ENCODE measurements at places on chromosomes 1 and 21.

GRCh38 chr21:35360870-35361570, 311.9 kb upstream of the RUNX1 start:
- DNase-seq: no peak

DNA sequence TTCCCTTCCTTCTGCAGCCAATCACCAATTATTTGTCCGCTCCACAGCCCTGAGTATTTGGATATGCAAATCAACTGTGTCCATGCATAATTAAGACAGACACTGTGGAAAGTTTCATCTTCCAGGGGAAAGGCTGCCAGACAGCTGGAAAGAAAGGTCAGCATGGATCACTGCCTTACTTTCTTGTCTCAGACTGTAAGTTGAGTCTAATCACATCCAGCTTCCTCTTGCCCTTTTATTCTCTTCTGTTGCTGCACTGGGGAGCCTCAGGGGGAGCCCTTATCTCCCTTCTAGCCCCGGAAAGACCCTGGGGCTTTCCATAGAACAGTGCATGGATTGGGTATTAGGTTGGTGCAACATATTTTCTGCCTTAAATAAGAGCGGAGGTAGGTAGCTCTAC, 182.9 kb downstream of the OMA1 start:
- no peak for DNase-seq

- no peak for DNase-seq
Observed at GRCh38 chr1:178223289-178223688, 129.4 kb downstream of the RASAL2 start.

- DNase-seq: no peak
Observed at GRCh38 chr1:168656485-168656884, 72.5 kb downstream of the DPT start.

GRCh38 chr1:59156526-59157199, 140.2 kb upstream of the FGGY start:
- peak; percentile 58 for DNase-seq

DNA sequence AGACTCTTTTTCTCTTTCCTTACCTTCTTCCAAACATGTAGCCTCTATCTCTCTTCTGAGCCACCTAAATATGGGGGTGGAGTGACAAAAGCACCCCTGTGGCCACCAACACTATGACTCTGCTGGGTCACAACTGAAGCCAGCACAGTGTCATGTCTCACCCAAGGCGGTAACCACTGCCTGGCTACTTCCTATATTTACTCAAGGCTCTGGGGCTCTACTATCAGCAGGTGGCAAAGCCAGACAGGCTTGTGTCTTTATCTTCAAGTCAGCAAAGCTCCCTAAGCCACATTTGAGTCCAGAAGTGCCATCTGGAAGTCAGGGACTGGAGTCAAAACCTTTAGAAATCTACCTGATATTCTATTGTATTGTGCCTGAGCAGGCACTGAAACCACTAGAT, 1515.2 kb downstream of the PLA2G4A start:
- DNase-seq: no peak

- no peak for DNase-seq
Observed at GRCh38 chr1:206513312-206514111, 6.2 kb downstream of the RASSF5 start.

DNA sequence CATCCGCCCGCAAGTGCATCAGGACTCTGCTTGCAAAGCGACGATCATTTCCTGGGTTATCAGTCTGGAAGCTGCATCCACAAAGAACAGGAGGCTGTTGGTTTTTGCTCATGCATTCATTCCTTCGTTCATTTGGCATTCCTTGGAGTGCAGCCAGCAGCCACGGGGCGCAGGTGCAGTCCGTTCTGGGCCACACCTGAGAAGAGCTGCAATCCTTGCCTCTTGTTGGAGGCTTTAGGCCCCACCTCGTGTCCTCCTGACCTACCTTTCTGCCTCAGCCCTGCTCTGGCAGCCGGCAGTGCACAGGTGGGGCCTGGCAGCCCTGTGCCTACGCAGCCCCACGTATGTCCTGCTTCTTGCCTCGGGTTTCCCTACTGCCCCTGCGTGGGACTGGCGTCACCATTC, 19.6 kb upstream of the C2CD2 start:
- no peak for DNase-seq

GRCh38 chr1:185973645-185974044, 239.5 kb downstream of the HMCN1 start:
- no peak for DNase-seq

DNA sequence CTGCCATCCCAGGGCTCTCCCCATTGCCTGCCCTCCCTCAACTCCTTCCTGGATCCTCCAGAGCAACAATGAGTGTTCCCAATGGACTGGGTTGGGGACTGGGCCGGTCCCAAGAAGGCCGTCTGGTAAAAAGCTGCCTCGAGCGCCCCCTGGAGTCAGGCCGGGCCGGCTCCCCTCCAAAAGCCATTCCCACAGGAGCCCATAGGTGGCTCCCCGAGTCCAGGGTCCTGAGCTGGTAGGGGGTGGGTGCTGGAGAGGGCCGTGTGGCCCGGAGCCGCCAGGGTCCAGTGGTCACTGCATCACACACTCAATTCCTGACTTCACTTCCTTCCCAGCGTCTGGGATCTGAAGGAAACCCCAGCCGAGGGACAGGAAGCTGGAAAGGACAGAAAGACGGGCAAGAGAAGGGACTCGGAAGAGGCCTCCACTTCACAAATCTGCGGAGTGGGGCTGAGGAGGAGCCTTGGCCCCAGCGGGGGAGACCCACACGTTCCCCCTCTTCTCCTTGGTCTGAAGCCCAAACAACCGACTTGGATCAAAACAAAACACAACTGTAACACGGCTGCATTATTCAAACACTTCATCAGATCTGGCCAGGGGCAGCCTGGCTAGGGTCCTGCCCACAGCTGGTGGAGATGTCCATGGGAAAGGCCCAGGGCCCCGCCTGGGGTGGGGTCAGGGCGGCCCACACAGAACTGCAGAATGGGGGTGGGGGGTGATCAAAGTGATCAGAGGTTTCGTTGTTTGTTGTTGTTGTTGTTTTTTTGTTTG, 10.9 kb upstream of the ALDH4A1 start:
- DNase-seq: no peak

- DNase-seq: no peak
Observed at GRCh38 chr1:248625971-248626370, 8.9 kb downstream of the OR2T11 start.

DNA sequence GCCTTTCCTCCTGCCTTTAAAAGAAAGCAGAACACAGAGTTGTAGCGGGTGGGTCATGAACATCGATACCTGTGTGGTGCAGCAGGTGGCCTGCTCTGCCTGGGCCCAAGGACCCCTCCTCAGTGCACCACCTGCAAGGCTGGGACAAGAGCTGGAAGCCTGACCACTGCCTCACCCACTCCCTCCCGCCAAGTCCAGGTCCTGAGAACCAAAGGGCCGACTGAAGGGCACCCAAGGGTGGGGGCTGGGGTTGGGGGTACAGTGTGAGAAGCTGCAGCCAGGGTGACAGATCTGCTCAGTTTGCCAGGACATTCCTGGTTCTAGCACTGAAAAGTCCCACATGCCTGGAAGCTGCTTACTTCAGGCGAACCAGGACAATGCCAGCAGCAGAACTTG, 36.1 kb downstream of the NTPCR start:
- DNase-seq: no peak

GRCh38 chr1:11138952-11139351, 39.3 kb upstream of the EXOSC10 start:
- no peak for DNase-seq

- DNase-seq: no peak
Observed at GRCh38 chr1:68918563-68918962, 421.7 kb upstream of the DEPDC1 start.

- DNase-seq: no peak
Observed at GRCh38 chr1:67833602-67833940, 304 bp upstream of the GNG12 start.

- DNase-seq: no peak
Observed at GRCh38 chr21:25420831-25421230, 186.4 kb downstream of the MRPL39 start.

- no peak for DNase-seq
Observed at GRCh38 chr1:231986631-231987336, 360.2 kb downstream of the DISC1 start.

- no peak for DNase-seq
Observed at GRCh38 chr1:23643736-23644554, 47.7 kb upstream of the RPL11 start.

- no peak for DNase-seq
Observed at GRCh38 chr21:27213303-27213702, 246.4 kb upstream of the ADAMTS5 start.

DNA sequence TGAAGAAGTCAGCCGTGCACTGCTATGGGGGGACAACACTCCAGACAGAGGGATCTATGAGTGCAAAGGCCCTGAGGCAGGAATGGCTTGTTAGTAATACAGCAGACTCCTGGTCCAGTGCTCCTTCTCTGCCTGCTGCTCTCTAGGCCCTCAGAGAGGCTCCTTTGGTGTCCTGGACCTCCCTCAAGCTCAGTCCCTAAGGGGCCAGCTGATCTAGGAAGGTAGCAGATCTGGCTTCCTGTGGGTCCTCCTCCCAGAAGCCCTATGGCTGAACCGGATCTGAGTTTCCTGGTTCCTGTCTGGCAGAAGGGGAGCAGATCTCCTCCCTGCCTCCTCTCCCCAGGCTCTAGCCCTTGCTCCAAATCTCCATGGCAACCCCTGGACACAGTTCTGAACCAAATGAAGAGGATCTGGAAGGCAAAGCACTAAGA, at the start of gene LDLRAD2:
LDLRAD2 (plus strand) TSS at position 391 of the 431 bp plus-strand sequence. CDS start 187 bp downstream, outside the sequence.
- DNase-seq: no peak

DNA sequence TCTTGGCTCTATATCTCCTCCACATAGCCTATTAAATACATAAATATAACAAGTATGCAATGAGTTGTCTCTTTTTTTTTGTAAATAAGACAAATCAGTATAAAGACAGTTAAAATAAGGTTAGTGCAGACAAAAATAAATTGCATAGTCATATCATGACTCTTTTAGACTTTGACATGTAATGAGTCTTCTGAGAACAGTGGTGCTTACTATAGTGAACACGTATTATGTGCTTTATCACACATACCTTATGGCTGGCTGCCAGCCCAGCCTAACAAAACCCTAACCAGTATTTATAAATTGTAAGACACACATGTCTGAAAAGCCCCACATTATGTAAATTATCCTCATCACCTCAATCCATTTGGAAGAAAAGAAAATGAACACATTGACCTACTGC, 29.1 kb upstream of the F13B start:
- DNase-seq: no peak

GRCh38 chr1:36411674-36412648, 14.3 kb upstream of the LSM10 start:
- DNase-seq: peak; percentile 15

DNA sequence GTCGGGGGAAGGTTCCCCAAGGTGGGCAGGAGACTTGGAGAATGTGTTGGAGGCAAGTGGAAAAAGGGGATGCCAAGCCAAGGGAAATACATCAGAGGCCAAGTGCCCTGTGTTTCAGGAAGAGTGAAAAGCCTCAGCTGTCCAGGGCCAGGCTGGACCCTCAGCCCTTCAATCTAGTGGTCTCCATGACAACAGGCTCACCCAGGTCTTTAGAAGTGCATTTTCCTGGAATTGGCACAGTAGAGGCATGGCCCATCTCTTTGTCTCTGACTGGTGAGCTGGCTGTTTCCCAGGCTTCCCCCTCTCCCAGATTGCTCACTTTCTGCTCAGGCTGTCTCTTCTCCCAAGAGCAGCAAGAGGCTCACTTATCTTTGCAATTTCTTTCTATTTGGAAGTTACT, 10.4 kb upstream of the RHBG start:
- DNase-seq: no peak

DNA sequence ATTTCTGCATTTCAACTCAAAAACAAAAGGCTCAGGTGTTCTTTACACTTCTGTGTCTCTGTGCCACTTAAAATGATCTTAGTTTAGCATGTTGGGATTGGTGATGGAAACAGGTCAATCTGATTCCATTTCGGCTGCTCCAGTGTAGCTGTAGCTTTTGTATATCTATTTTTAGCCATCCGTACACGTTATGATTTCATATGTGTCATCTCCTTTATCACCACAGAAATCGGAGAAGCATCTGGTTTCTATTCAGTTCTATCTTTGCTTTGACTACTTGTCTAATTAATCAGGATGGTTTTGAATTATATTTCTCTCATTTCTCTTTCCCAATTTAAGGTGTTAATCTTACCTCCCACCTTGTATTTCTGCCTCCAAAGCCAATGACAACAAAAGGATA, 41.1 kb downstream of the RGS21 start:
- no peak for DNase-seq

DNA sequence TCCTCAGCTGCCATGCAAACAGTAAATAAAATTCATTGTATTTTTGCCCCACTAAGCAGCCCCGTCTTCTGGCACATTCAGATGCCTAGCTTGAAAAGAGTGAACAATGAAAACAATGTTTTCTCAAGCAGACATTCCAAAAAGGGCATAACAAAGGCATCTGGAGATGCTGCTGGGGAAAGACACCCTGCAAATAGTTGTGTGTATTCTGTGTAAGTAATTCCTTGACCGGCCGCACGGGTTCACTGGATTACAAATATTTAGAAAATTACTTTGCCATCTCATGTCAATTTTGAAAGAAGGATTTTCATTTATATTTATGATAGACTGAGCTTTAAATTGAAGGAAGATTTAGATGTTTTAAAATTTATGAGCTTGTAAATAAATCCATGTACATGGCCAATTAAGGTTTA, 142.2 kb downstream of the SLC45A1 start:
- no peak for DNase-seq

- no peak for DNase-seq
Observed at GRCh38 chr1:108527837-108528236, 32.1 kb upstream of the EEIG2 start.

- DNase-seq: no peak
Observed at GRCh38 chr1:4079815-4080214, 179.7 kb upstream of the C1orf174 start.

DNA sequence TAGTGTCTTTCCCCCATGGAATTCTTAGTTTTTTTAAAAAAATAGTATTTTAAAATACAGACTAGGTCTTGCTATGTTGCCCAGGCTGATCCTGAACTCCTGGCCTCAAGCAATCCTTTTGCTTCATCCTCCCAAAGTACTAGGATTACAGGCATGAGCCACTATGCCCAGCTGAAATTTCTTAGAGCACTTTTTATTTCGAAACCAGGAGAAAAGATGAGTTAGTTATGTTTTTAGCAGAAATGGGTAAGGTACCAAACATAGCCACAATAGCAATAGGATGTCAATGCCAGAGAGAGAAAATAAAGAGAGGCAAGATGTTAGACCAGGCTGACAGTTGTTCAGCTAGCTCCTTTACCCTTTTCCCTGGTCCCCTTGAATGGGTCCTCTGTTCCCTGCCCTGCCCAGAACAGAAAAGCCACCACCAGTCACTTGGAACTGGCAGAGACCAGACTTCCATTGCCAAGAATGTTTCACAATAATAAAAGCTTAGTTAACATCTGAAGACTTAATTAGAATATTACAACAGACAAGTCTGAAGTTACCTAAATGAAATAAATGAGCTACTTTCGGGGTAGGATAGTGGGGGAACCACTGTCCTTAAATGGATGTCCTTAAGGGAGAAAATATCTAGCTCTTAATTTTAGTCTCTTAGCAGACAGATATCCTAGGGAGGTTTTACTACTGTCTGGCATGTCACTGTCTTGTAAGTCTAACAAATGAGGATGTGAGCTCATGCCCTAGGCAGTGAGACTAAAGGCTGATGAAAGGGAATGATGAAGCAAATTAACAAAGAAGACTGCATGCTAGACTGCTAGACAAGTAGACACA, 54.3 kb downstream of the ABL2 start:
- DNase-seq: no peak

GRCh38 chr1:158078569-158079080, 85.2 kb downstream of the KIRREL1 start:
- no peak for DNase-seq

Measured in NCI-H774 (cell line).